Urothelium cell line (cell line): ENCODE measurements at places on chromosomes 4 and X.

GRCh38 chr4:26751838-26752237, 108.8 kb upstream of the STIM2 start:
- no peak for DNase-seq

DNA sequence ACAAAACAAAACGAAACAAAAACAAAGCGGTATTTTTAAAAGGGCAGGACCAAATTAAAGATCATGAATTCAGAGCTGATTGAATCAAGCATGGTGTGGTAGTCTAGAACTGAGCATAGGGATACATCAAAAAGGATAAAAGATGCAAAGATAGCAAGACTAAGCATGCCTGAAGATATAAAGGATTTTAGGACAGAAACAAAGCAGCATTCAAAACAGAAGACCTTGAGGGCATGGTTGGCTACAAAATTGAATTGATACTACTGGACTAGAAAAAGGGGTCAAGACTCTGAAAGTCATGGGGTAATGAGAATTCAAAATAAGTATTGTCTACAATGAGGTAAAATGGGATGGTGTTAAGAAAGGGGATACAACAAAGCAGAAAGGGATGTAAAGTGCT, 41.6 kb downstream of the RAB33A start:
- DNase-seq, result no peak

DNA sequence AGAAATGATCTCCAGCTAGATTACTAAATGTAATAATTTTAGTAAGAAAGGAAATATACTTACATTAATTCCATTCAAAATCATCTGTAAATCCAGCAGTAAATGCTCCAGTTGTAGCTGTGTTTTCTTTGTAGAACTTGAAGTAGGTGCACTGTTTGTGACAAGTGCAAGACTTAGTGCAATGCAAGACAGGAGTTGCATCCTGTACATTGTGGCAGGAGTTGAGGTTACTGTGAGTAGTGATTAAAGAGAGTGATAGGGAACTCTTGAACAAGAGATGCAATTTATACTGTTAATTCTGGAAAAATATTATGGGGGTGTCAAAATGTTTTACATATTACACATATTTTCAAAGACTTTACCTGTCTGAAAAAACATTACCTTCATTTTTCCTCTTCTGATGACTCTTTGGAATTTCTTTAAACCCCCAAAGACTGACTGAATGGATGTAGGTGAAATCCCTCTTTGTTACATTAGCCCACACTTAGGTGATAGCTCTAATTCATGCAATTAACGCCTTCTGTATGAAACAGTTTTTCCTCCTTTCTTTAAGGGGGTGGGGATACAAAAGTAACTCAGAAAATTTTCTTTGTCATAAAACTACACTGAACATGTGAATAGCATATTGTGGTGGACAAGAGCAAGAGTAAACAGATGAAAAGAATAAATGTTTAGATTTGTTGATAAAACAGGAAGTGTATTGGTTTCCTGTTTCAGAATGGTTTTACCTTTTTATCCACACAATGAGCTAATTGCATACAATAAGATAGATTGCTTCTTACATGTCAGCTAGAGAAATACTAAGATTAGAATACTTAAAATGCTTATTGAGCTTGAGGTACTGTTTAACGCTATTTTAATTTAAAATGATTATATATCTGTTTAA, at the start of gene IL2:
Gene IL2, minus strand, starts transcription at position 495 of the 886 bp plus-strand sequence. Its CDS starts 285 bp downstream, at position 210.
- no peak for DNase-seq

DNA sequence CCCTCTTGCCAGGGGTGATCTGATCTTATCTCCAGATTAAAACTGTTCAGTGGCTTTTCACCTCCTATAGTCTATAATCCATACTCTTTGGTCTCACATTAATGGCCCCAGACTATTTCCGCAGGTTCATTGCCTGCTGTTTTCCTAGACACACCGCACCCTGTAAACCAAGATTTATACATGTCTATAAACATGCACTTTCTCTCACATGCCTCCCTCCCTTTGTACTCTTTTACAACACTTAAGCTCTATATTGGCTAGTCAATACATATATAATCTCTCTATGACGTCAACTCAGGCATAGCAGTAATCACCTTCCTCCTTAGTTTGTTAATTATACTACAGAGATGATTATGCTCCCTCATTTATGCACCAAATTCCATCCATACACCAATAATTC, 170.9 kb upstream of the NAP1L5 start:
- DNase-seq, result no peak

- no peak for DNase-seq
Observed at GRCh38 chr4:175929932-175930331, 117.9 kb upstream of the GPM6A start.

DNA sequence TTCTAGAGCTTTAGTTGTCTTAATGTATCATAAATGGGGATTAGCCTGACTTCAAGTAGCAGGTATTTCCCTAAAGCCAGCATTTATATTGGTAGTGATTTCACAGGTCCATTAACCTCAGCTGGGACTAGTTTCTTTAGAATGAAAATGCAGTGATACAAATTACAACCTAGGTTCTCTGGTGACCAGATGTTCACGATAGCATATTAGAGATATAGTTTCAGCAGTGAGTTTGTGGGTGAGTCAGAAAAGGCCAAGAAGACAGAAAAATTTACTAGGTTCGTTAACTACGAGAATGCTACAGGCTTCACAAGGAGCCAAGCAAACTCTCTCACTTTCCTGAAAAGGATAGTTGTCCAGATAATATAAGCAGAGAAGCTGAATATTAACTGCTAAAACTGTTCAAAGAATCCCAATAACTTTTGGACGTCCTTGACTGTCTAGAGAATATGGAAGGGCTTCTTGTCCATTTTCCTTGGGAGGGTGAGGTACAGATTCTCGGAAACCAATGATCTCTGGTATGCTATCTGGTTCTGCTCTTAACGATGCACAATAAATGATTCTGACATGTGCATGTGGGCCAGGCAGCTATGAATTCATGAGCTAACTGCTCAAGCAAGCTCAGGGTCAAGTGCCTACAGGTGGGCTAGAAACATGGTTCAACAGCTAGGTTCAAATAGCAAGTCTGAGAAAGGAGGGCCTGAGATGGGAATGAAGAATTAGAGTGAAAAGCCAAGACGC, 6.0 kb upstream of the SPCS3 start:
- no peak for DNase-seq

GRCh38 chrX:131617182-131617581, 73.3 kb downstream of the OR13H1 start:
- DNase-seq, result peak; percentile 12

- no peak for DNase-seq
Observed at GRCh38 chr4:169724260-169724659, 33.5 kb downstream of the HPF1 start.

- no peak for DNase-seq
Observed at GRCh38 chr4:143358923-143359643, 22.4 kb downstream of the GAB1 start.

- DNase-seq, result no peak
Observed at GRCh38 chr4:6318206-6318605, 48.6 kb downstream of the WFS1 start.

DNA sequence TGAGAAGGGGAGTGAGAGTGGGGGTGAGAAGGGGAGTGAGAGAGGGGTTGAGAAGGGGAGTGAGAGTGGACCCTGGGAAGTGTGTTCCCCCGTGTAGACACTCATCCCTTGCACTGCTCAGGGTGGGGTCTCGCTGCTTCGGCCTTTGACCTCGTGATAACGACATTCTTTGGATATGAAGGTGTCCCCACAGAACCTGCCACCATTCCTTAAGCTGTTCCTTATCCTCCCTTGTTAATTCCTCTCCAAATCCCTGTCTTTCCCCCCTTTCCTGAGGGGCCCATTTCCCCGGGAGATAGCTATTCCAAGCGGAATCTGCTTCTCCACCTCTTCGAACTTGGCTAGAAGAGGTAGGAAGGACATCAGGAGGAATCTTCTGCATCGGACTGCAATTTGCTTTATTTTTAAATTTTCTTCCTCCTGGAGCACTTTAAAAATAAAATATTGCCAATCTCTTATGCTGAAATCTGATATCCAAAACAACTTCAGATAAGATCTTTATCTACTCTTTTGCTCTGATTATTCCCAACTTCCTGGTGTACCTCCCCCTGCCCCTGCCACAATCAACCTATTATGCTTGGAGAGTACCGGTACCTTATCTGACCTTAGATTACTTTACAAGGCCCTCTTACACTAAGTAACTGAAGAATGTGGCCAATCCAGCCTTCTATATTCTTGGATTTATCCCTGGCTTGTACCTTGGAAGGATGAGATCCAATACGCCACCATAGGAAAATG, 15.6 kb downstream of the TRIML1 start:
- DNase-seq, result no peak

DNA sequence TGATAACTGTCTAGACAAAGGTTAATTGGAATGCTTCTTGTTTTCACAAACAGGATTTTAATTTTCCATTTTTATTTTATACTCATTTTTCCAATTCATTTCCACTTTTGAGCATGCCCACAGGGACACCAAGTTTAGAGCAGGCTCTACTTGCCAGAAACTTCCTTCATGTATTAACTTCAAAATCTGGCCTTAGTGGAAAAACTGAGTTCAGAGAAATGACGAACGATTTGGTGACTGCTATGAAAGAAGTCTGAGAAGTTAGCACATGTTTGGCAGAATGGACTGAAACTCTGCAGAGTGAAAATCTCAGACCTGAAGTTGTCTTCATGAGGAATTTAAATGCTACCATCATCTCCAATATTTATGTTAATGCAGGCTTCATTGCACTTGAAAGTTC, 214.1 kb downstream of the THOC2 start:
- DNase-seq, result no peak

GRCh38 chr4:164011791-164012190, 517.3 kb downstream of the TMA16 start:
- DNase-seq, result no peak

DNA sequence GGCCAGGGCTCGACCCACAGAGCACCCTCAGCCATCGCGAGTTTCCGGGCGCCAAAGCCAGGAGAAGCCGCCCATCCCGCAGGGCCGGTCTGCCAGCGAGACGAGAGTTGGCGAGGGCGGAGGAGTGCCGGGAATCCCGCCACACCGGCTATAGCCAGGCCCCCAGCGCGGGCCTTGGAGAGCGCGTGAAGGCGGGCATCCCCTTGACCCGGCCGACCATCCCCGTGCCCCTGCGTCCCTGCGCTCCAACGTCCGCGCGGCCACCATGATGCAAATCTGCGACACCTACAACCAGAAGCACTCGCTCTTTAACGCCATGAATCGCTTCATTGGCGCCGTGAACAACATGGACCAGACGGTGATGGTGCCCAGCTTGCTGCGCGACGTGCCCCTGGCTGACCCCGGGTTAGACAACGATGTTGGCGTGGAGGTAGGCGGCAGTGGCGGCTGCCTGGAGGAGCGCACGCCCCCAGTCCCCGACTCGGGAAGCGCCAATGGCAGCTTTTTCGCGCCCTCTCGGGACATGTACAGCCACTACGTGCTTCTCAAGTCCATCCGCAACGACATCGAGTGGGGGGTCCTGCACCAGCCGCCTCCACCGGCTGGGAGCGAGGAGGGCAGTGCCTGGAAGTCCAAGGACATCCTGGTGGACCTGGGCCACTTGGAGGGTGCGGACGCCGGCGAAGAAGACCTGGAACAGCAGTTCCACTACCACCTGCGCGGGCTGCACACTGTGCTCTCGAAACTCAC, 3.6 kb downstream of the MID1IP1 start:
- DNase-seq, result peak; percentile 7

DNA sequence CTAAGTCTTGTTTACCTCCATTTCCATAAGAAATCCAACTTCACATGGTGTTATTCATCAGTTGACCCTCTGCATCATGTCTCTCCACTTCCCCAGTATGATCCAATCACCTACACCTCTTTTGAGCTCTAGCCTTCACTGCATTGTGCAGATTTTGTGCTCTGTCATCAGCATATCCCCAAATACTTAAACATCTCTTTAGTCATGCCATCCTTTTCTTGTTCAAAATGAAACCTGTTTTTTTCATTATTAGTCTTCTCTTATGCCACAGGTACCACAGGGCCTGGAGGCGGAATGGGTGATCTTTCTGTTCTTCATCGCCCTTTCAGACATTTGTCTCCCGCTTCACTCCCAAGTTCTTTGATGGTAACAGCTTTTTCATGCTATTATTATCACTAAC, 382.7 kb upstream of the GALNTL6 start:
- DNase-seq, result no peak

GRCh38 chrX:53605004-53605403, 81.5 kb downstream of the HUWE1 start:
- DNase-seq, result no peak

DNA sequence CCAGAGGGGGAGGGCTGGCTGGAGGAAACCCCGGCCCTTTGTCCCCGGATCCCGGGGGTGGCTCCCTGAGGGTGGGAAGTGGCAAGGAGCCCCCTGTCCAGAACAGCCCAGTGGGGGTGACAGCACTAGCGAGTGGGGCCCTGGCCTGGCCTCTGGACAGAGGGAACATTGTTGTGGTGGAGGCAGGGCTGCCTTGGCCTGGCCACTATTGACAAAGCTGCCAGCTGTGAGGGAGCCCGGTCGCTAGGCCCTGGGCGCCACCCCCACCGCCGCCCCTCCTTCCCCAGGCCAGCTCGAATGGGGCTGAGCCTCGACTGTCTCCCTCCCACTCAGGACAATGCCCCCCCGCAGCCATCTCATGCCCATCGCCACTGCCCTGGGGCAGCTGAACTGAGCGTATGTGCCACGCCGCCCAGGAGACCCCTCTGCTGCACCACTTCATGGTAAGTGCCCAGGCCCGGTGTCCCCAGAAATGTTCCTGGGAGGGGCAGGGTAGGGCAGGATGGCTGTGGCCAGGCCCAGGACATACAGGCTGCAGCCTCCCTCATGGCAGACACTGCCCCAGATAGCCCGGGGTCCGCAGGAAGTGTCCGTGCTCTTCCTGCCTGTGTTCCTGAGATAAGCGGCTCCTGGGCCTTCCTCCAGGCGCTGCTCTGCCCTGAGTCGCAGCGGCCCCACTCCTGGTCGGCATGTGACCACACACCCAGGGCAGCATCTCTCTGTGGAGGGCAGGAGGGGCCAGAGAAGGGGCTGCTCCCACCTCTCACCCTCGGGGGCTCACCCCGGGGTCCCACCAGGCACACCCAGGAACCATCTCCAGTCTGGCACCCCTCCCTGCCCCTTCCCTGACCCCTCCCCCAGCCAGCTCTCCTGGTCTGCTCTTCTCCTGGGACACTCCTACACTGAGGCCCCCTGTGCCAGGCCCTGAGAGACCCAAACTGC, 1.4 kb downstream of the PLXNB3 start:
- peak; percentile 41 for DNase-seq

DNA sequence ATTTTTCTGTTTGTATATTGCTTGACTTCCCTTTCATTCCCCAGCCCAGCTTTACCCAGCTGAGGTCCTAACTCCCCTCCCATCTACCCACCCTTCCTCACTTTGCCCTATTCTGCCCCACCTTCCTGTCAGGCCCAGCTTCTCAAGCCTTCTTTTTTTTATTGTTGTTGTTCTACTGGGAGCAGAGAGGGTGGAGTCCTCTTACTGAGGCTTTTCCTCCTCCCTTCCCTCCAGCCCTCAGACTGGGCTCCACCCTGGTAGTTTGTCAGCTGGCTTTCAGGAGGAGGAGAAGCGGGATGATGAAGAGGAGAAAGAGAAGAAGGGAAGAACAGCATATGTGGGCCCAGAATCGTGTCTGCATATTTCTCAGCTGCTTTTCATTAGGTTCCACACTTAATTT, 3.2 kb upstream of the KLF8 start:
- DNase-seq, result no peak

DNA sequence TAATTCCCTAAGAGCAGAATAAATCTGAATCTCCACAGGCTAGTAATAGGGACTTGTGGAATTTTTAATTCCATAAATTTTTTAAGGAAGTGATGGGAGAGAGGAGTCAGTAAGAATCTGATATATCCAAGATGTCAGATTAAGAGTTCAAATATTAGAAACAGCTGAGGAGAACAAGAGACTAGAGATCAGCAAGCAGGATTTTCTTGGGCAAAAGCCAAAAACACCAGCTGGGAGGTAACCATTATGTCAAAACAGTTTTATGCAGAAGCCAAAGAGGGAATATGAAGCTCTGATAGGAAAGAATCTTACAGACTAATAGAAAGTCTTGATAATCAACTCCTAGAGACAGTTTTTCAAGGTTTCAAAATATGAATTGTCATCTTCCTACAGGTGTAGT, 72.2 kb upstream of the RBPJ start:
- DNase-seq, result no peak
